ENCODE measurements at places on chromosomes 1 and 21.

GRCh38 chr1:219188331-219188803, 14.7 kb downstream of the LYPLAL1 start:
- DNase-seq: no peak

- DNase-seq: no peak
Observed at GRCh38 chr21:45219517-45219916, 68.2 kb downstream of the POFUT2 start.

DNA sequence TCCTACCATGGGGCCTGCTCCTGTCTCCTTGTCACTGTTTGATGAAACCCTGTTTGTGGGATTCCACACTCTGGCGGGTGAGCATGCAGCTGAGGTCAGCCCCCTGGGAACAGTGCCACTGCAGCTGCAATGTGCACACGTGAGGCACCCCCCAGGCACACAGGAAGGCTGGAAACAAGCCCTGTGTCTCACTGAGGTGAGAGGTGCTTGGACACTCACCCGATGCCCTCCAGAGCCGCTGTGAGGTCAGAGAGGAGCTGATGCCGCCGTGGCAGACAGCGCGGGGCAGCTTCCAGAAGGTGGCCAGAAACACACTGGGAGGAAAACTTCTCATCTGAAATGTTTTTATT, 49.7 kb downstream of the SLX9 start:
- no peak for DNase-seq

- DNase-seq: no peak
Observed at GRCh38 chr1:40363721-40364120, 9.8 kb upstream of the SMAP2 start.

DNA sequence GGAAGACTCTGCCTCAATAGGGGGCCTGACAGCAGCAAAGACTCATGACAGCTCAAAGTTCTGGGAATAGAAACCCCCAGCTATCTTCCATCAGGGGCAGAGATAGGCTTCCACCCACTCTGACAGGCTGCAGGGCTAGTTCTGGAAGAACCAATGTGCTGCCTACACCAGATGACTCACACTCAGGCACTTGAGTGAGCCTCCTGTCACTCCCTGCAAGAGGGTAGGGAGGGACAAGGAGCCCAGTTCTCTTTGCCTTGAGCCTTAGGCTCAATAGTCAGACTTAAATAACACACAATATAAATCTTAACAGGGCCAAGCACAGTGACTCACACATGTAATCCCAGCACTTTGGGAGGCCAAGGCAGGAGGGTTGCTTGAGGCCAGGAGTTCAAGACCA, 386.4 kb downstream of the HHAT start:
- DNase-seq: no peak

DNA sequence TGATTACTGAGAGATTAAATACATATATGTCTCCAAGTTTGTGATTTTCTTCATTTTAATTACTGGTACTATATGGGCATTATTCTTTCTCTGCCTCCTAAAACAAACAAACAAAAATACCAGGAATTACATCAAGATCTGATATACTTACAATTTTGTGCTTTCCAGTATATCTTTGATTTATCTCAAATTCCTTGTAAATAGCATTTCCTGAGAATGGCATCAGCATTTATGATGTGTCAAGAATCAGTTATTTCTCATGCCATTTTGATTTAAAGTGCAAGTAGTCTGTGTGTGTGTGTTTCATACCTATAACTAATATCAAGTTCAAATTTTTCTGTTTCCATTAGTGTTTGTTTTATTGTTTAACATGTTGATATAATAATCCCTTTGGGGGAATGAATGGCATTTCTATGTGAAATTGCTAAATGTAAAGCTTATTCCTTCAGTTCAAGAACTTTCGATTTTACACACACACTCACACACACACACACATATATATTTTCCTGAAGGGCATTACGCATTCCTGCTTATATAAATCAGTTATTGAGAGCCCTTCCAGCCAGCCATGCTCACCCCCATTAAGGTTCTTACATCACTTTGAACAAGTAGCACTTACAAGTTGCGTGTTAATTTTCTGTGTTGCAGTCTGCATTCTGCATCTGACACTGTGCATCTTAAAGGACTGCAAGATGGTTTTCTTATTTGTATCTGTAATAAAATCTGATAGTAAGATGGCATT, 102.7 kb downstream of the NEK7 start:
- DNase-seq: no peak

GRCh38 chr1:218711884-218712674, 366.9 kb downstream of the TGFB2 start:
- DNase-seq: no peak

GRCh38 chr1:165383599-165384405, 27.3 kb upstream of the LMX1A start:
- DNase-seq: no peak
